Activated effector memory CD4-positive, alpha-beta T cell treated with Interleukin-2 at 50 U/mL for 16 hours (primary cell): ENCODE measurements at places on chromosomes 5 and 9.

DNA sequence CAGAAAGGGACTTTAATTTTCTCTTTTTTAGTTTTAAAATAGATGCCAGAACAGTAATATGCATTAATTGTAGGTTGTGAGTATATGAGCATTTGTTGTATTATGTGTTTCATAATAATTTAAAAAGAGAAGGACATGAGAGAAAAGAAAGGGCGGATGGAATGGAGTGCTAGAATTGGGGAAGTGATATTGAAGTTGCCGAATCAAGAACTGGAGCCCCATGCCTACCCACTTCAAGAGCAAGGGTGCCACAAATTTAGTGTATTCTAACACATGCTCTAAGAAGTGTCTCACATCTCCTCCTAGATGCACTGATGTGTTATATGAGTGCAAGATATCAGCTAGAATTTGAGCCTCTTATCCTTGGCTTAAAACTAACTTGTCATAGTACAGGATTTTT is 43.6 kb upstream of the FYB1 start:
- DNase-seq: no peak

GRCh38 chr5:124045412-124045811 is 533.4 kb downstream of the CSNK1G3 start:
- DNase-seq: no peak

- DNase-seq: no peak
These were observed 42.3 kb downstream of the B4GALT1 start for GRCh38 chr9:33124751-33125381.

- no peak for DNase-seq
These were observed 159.8 kb downstream of the SLF1 start for GRCh38 chr5:94778299-94778698.

- no peak for DNase-seq
These were observed 93.5 kb upstream of the NR3C1 start for GRCh38 chr5:143496943-143497342.

DNA sequence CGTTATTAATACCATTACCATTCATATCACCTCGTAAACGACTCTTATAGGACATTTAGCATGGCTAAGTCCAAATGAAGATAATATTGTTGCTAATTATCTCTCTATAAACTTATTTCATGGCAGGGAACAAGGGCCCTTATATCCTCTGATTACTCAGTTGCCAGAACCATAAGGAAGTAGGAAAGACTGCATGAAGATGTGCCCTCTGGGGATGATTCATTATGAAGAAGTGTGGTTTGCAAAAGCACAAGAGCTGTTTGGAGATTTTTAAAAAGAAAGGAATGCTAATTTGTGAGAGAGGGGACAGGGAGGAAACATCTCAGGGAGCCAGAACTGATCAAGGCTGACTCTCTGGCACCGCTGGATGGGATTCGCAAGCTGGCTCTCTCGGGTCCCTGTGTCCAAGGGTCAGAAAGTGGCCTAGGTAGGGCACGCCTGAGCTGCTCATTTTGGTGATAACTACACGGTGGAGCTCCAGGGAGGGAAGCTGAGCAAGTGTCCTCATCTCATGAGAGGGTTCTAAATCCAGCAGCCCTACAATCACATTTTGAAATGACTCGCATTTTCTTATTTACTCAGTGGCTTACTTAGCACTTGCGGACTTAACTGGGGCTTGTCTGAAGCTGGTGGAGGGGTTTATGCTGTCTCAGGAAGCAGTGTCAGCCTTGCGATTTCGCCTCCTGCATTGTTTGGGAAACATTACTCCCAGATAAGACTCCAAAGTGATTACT is 136.8 kb downstream of the C5orf15 start:
- no peak for DNase-seq

DNA sequence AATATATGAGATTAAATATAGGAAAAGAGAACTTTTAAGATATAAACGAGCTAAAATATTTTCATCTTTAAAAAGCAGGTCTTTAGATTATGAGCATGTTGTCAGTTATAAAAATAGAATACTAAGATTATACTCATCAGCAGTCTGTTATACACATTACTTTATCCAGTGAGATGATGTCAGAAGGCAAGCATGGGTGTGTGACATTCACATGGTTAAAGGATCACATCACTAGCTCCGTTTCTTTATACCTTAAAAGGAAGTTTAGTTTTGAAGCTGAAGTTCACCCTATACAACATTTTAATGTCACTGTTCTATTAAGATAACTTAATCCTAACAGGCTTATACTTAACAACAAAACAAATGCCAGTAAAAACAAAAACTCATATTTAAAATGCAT is 59.6 kb downstream of the RICTOR start:
- DNase-seq: no peak

DNA sequence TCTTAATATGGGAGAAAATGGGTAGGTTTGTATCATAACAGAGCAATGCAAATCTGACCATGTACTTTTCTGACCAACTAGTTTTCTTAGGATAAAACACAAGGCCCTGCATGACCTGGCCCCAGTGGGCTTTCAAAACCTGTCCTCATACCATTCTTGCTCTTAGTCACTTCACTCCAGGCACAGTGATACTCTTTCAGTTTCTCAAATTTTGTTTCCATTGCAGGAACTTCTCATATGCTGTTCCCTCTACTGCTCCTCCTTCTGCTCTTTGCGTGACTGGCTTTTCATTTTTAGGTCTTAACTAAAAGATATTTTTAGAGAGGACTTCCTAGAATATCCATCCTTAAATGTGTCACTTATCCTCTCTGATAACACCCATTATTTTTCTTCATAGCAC is 112.4 kb downstream of the INIP start:
- DNase-seq: no peak

DNA sequence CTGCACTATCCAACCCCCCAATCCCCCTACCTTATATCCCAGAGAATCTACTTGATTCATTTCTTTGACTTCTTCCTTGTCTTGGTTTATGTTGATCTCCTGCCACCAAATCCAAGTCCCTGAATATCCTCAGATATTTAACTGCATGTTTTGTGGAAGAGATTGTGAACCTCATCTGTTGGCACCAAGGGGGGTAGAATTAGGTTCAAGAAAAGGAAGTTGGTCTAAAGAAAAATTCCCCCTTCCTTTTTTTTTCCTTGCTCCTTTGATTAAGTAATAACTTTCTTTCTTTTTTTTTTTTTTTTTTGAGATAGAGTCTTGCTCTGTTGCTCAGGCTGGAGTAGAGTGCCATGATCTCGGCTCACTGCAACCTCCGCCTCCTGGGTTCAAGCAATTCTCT is 526 bp upstream of the CD14 start:
- no peak for DNase-seq

DNA sequence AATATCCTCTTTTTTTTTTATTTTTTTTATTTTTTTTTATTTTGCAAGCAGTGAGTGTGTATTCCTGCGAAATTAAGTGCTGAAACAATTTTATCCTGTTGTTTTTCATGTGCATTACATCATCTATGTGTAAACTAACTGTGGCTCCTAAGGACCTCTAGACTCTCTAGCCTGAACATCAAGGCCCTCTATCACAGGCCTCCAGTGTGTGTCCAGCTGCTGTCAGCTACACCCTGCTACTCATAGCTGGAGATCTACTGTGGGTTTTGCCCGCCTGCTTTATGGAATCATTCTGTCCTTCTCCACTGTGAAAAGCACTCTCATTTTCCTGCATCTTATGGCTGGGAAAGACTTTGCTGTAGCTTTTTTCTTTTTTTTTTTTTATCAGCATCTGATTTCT is 157.8 kb downstream of the KCTD16 start:
- no peak for DNase-seq

- peak; percentile 39 for DNase-seq
These were observed 492 bp downstream of the RABL6 start for GRCh38 chr9:136808075-136808805.

GRCh38 chr5:14263113-14263512 is 120.0 kb downstream of the TRIO start:
- DNase-seq: no peak

DNA sequence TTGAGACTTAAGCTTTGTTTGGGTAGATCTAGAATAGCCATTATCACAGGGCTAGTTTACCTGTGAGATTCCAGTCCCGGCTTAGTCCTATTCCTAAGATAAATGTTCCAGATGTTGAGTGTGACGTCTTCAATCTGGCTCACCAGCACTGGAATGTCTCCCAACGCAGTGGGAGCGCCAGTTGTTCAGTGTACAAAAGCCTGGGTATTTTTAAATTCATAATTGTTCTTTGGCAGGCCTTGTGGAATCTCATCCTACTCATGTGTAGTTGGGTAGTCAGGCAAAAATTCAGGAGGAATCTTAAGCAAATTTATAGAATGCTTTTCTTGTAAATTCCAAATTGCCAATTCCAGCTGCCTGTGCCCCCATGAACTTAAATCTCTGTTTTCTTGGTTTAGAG is 272.6 kb upstream of the KCNN2 start:
- no peak for DNase-seq

DNA sequence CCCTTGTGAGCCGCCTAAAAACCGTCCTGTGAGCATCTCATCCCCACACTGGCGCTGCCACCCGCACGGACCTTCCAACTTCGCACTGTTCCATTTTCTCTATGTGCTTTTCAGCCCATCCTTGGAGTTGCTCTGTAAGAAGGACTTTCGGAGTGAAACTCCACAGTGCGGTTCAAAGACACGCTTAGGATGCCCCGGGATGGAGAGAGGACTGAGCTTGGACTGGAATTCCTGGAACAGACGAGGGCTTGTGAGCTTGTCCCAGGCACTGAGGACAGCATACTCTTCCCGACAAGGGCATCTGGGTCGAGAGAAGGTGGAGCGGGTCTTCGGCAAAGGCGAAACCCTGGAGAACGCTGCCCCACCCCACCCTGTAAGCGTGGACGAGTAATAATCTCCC is 187.8 kb downstream of the MEF2C start:
- no peak for DNase-seq

GRCh38 chr9:84366683-84367082 is 26.1 kb upstream of the SLC28A3 start:
- DNase-seq: no peak

GRCh38 chr5:95667061-95667618 is 15.7 kb downstream of the SPATA9 start:
- no peak for DNase-seq

DNA sequence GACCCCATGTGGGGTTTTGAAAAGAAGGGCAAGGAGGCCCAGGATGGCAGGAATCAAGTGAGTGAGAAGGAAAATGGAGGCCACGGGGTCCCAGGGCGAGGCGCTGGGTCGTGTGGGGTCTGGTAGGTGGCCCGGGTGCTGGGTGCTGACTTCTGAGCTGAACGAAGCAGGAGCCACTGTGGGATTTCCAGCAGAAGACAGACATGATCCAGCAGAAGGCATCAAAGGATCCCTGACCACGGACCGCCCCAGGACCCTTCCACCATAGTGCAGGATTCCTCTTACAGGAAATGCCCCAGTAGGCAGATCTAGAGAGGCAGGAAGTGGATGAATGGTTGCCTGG is 106.7 kb downstream of the ADAMTS2 start:
- DNase-seq: no peak

GRCh38 chr9:92737216-92737606 is 27.4 kb downstream of the BICD2 start:
- DNase-seq: no peak

DNA sequence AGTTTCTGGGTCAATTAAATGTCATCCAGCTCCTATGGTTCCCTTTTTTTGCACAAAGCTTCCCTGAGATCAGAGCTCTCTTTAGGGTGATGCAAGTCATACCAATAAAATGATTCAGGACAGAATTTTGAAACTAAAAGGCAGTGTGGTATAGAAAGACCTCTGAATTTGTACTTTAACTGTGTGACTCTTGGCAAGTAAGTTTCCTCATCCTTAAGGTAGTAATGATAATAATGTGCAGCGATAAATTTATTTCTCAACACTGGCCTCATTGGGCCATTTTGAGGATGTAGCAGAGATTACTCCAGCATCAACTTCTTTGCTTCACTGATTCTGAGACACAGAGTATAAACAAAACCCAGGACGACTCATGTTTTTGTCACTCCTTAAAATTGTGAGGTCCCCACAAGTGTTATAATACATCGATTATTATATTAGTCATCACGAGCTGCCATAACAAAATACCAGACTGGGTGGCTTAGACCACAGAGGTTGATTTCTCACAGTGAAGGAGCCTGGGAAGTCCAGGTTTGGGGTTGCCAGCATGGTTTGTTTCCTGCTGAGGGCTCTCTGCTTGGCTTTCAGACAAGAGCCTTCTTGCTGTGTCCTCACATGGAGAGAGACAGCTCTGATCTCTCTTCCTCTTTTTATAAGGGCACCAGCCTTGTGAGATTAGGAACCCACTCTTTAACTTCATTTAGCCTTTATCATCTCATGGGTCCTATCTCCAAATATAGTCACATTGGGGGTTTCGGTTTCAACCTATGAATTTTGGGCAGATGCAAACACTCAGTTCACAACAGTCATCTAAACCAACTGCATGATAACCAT is 293.0 kb downstream of the ZNF608 start:
- DNase-seq: no peak

- DNase-seq: no peak
These were observed 30.4 kb downstream of the NSUN2 start for GRCh38 chr5:6602441-6602840.

- DNase-seq: peak; percentile 37
These were observed 7.7 kb downstream of the B4GALT7 start for GRCh38 chr5:177607452-177608192.

- no peak for DNase-seq
These were observed 6.6 kb downstream of the CDC14B start for GRCh38 chr9:96612966-96613589.

- DNase-seq: no peak
These were observed 76.5 kb downstream of the NR6A1 start for GRCh38 chr9:124694414-124695279.

GRCh38 chr5:143236682-143237081 is 166.8 kb downstream of the NR3C1 start:
- no peak for DNase-seq

GRCh38 chr9:93976973-93977372 is 21.8 kb upstream of the BARX1 start:
- no peak for DNase-seq

DNA sequence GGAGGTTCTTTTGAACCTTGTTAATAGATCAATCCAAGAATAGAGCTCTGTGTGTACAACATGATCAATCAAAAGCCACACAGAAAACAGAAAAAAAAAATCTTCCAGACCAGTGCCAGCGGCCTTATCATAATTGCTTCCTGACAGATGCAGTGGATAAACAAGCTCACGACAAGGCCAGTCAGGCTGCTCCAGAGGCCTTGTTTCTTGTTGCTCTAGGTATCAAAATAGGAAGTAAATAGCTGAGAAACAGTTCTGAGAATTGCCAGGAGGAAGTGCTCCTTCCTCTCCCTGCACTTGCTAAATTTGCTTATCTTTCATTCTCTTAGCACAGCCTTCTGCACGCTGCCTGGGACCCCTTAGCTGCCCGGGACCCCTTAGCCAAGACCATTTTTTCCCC is 199.0 kb upstream of the TARS1 start:
- no peak for DNase-seq

DNA sequence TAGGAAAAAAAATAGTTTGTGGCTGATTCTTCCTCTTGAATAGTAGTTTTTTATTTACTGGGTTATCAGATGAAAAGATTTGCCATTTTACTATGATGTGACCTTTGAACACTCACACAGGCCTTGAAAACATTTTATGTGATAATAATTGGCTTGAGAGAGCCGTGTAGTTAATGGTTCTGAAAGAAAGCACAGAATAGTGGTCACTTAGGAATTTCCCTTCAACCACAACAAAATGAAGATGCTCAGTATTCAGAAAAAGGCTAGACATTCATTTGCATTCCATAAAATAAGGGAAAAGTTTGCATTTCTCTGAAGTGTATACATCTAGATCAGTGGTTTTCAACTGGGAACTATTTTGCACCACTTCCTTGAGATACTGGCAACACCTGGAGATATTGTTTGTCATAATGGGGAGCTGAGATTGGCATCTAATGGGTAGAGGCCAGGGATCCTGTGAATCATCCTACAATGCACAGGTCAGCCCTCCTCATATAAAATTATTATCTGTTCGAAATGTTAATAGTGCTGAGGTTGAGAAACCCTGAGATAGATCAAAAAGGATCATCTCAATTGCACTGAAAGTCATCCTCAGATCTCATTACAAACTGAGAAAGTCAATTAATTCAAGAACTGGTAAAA is 446.4 kb upstream of the CCNG1 start:
- no peak for DNase-seq
